GM12864 (cell line): ENCODE measurements at places on chromosomes 13 and 19.

DNA sequence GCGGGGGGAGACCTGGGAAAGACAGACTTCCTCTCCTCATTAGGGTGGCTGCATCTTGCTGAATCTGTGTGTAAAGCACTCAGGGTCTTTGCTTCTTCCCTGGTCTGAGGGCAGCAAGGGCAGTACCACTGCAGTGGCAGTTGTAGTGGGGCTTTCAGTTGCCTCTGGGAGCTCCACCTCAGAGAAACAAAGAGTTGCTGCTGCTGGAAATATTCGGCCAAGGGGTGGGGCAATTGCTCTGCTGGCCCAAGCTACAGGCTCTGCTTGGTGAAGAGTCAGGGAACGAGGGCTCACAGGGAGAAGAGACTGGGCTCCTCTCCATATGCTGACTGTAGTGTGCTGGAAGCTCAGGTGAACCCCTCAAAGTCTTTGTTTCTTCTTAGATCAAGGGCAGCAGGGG, 52.5 kb downstream of the POSTN start:
- DNase-seq: no peak

DNA sequence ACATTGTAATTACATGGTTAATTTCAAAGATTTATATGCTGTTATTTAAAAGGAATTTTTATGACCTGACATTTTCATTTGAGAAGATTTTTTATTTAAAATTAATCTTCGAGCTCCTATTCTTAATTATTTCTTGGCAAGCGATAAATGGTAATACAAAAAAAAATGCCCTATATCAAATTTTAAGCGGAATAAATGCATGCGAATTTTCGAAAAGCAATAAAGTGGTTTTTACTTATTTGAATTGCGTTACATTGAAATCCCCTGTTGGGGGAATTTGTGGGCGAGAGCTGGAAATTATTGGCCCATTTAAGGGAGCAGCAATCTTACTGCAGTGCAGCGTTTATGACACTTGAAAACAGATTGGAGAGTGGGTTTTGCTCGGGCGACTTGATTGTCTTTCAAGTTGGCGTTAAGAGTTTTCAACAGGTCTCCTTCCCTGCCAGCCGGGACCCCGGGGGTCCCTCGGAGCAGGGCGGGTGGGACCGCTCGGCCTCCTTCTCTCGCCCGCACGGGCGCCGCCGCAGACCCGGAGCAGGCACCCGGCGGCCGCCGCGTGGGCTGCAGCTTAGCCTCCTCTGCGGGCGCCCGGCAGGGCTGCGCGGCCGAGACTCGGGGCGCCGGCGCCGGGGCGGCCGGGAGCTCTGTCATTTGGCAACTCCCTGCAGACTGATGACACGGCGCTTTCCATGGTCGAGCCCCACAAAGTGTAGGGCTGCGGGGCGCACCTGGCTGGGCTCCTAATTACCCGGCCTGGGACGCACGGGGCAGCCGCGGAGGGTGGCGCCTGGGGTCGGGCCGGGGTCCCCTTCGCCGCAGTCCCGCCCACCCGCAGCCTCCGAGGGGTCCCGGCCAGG, 255.1 kb upstream of the SOX21 start:
- no peak for DNase-seq

- DNase-seq: no peak
Observed at GRCh38 chr13:34338102-34338501, 520.2 kb downstream of the RFC3 start.

DNA sequence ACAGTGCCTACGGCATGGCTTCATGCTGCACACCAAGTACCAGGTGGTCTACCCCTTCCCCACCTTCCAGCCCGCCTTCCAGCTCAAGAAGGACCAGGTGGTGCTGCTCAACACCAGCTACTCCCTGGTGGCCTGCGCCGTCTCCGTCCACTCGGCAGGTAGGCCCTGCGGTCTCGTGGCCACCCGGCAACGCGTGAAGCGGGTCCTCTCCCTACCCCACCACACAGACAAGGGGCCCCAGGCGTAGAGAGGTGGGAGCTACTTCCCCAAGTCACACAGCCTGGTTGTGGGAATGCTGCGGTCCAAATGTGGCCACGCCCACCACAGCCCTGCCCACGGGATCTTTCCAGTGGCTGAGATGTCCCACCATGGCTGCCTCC, 4.0 kb downstream of the DCAF15 start:
- no peak for DNase-seq

DNA sequence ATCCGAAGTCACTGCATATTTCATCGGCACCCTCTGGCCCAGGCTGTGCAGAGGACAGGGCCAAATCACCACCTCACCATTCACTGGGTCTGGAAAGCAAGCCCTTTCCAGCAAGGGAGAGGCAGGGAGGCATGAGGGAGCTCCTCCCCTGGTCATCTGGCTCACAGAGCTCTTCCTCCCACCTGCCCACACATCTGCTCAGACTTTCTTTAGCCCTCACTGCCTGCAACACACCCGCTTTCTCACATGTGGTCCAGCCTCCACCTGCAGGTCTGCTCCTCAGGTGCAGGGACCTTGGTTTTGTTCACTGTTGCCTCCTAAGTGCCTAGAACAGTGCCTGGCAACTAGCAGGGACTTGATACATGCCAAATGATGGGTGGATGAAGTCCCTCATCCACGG, 21.0 kb upstream of the SLC35E1 start:
- no peak for DNase-seq

GRCh38 chr13:20264271-20265018, 32.3 kb upstream of the GJB6 start:
- no peak for DNase-seq

DNA sequence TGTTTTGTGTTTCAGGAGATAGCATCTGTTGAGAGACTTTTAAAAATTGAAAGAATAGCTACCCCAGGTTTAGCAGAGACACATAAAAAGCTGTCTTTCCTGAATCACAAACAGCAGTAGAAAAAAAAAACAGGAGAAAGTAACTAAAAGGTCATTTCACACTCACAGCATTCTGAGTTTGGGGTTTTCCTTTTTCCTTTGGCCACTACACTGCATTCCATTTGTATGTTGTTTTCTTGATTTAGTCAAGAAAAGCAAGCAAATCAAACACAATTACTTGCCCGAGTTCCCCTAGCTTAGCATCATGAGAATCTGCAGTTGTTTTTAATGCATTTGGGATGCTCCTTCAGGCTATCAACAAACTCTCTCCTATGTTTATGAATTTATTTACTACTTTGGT, 161.0 kb downstream of the KCTD12 start:
- DNase-seq: no peak

GRCh38 chr13:109787135-109787954, 962 bp upstream of the IRS2 start:
- DNase-seq: no peak

DNA sequence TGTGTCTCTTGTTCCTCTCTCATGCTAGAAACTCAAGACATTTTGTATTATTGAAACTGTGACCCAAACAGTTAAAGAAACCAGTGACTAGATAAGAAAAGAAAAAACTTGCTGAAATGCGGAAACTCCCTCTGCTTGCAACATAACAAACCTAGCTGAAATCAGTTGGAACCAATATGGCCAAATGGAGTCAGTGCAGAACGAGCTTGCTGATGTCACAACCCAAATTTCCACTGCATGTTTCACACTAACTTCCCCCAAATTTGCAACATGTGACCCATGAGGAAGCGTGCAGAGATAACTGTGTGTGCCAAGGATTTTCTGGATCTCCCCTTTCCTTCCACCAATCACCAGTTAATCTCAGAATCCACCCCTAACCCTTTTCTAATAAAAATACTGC, 208.0 kb downstream of the DLEU7 start:
- DNase-seq: peak; percentile 15

- DNase-seq: no peak
Observed at GRCh38 chr19:49427855-49428546, 2.8 kb downstream of the GFY start.

GRCh38 chr19:46385636-46386035, 27.7 kb downstream of the CCDC8 start:
- no peak for DNase-seq

- no peak for DNase-seq
Observed at GRCh38 chr13:101473458-101473857, 21.0 kb downstream of the ITGBL1 start.

DNA sequence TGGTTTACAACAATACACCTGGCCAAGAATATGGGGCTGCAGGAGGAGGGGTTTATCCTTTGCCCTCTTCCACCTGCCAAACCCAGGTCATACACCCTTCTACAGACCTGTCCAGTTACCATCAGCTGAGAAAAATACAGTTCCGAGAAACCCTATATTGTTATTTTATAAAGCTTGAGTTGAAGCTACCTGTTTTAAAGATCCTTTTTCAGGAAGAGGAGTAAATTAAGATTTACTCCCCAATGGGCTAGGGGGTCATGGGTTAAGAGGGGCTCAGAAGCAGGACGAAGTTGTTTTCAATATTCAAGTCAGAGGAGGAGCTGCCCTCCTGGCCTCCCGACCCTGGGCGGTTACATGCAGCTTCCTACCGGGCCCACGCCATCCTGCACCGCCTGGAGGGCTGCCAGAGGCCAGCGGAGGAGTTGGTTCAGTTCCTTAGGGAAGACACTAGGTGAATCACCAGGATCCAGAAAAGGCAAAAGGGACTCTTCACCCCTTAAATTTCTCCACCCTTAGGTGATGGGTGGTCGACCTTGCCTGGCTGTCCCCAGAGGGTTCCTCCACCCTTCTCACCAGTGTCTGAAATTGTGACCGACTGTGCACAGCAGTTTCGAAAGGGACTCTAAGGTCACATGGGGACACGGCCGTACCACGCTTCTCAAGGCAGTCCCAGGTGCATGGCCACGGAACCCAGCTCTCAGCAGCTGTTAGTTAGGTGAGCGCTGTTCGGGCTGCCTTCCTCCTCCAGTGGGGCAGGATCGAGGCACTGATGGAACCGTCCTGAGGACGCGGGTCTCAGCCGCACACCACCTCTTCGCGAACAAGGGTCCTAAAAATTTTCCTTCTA, 1.2 kb downstream of the GJB2 start:
- no peak for DNase-seq

GRCh38 chr19:49775742-49776370, 9.1 kb downstream of the AP2A1 start:
- no peak for DNase-seq

DNA sequence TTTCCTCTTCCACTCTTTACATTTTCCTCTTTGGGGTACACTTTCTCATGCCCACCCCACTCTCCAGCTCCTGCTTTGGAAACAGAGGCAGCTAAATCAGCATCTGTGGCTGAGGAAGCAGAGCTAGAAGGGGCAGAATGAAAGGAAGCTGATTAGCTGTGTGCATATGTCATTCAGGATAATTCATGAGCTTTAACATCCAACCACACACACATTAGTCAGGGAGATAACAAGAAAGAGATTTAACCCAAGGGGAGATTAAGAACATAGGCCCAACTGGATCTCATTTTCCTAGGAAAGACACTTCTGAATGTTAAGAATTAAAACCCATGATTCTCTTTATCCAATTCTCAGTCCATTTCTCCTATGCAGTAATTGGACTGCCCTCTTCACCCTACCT, 405.5 kb downstream of the TBC1D4 start:
- DNase-seq: no peak

DNA sequence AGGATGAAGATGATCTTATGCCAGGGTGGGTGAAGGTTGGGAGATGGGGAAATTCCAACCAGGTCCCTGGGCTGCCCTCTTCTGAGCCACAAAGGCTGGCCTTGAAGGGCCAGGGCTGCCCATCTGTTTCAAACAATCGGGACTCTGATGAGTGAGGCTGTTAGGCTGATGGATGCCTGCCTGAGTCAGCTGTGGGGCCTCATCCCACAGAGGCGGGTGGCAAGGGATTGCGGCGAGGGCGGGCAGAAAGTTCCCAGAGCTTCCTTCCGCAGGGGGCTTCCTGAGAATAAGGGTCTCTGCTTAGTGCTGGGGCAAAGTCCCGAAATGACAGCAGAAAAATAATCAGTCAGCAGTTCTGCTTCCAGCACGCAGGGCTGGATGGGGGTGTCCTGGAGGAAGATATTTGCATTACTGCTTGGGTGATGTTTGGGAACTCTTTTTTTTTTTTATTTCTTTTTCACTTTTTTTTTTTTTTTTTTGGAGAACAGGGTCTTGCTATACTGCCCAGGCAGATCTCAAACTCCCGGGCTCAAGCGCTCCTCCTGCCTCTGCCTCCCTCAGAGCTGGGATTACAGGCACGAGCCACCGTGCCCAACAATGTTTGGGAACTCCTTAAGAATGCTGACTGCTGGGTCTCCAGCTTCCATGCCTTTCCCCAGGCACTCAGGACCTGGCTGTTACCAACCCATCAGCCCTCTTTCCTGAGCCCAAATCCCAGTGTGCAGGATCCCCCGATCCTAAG, 14.1 kb downstream of the SH3GL1 start:
- no peak for DNase-seq

GRCh38 chr19:28855216-28855615, 357.7 kb downstream of the UQCRFS1 start:
- no peak for DNase-seq

- no peak for DNase-seq
Observed at GRCh38 chr13:37065890-37066526, 6.5 kb upstream of the SUPT20H start.

GRCh38 chr19:58304748-58305064, 471 bp upstream of the ERVK3-1 start:
- no peak for DNase-seq

GRCh38 chr13:51995677-51996551, 15.3 kb downstream of the ATP7B start:
- no peak for DNase-seq

GRCh38 chr19:48760504-48761205, 5.3 kb downstream of the FGF21 start:
- DNase-seq: no peak

DNA sequence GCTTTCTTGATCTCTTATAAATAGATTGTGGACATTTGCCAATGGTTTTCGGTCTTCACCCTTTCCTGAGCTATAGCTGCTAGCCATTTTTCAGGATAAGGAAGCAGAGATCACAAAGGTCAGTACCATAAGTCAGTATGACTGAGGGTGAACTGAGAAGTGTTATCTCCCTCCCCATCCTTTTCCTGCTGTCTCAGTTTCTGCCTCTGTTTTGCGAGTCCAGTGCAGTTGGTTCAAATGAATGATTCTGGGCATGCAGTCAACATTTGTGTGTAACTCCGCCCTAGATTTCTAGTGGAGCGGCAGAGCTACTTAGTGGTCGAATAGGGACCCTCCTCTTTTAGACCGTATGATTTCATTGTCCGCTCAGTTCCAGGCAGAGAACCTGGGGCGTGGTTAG, 460.8 kb upstream of the ARGLU1 start:
- no peak for DNase-seq

DNA sequence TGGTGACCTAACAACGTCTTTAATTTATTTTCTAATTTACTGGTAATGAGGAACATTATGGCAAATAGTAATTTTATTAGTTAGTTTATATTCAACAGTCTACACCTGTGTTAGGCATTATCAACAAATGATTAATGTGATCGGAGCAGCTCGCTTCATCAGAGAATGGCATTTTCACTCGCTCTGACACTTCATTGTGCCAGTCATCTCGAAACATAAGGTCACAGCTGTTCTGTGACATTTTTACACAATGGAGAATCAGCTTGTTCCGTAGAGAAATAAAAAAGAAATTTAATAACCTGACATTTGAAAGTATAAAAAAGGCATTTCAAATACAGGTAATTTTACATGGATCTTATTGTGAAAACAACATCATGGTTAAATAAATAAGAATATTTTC, 858.4 kb downstream of the SLITRK6 start:
- DNase-seq: no peak
